ENCODE measurements at places on chromosomes 4 and X. TPM values are rescaled to one million over a fixed set of nuclear protein-coding genes. Genes with fewer than 3 reads are reported as not detected.

The TECRL gene
- total RNA-seq, result 14.4 TPM

The NSG1 gene
- total RNA-seq, result not detected

DNA sequence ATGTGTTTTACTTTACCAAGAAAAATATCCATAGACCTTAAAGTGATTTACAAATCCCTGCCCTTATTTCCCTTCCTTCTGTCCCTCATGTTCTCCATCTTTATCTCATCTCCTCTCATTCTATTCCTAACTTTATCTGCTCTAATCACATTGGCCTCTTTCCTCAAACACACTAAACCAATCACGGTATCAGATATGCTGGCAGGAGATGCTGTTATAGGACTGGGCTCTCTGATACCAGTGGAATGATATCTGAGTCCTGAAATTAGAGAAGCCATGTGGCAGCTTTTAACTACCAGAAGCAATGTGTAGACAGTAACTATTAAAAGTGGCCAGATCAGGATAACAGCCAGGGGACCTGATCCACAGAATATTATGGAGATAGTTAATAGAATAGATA is 49.9 kb upstream of the GIMD1 start:
- no peak for DNase-seq

GRCh38 chrX:113675278-113675677 is 834.6 kb upstream of the AMOT start:
- no peak for DNase-seq

Data from gastrocnemius medialis (tissue), 4 donors.